Tibial nerve (tissue), 4 donors: ENCODE measurements at places on chromosomes 1 and 21.
A peak's percentile ranks its signal among the peaks of the same experiment; 100 is the strongest.

DNA sequence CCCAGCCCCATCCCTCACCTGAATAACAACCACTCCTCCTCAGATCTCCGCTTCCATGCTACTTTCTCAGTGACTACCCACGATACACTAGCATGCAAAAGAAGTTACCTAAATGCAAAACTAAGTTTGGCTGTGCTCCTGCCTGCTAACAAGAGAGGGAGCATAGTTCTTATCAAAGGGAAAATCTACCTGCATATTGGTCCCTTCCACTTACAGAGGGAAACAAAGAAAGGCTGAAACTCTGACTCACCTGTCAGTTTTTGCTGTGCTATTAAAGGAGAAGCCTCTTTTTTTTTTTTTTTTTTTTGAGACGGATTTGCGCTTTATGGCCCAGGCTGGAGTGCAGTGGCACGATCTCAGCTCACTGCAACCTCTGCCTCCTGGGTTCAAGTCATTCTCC is 43.8 kb upstream of the RAVER2 start:
- H3K36me3 ChIP-seq: no peaks in the 10 kb centered on the region
- peaks cover 10% of the 10 kb centered on the region for H3K27me3 ChIP-seq
- no peak overlapping the region for H3K4me3 ChIP-seq
- no peaks in the 10 kb centered on the region for H3K4me1 ChIP-seq
- no peak for DNase-seq
- no peak overlapping the region for H3K27ac ChIP-seq

GRCh38 chr1:154502744-154503115 is 518 bp upstream of the SHE start:
- peaks cover 7% of the 10 kb centered on the region for H3K4me1 ChIP-seq
- H3K4me3 ChIP-seq: peak overlapping the region; percentile 53
- H3K27ac ChIP-seq: no peak overlapping the region
- H3K27me3 ChIP-seq: peaks cover 74% of the 10 kb centered on the region
- DNase-seq: no peak
- no peaks in the 10 kb centered on the region for H3K36me3 ChIP-seq

DNA sequence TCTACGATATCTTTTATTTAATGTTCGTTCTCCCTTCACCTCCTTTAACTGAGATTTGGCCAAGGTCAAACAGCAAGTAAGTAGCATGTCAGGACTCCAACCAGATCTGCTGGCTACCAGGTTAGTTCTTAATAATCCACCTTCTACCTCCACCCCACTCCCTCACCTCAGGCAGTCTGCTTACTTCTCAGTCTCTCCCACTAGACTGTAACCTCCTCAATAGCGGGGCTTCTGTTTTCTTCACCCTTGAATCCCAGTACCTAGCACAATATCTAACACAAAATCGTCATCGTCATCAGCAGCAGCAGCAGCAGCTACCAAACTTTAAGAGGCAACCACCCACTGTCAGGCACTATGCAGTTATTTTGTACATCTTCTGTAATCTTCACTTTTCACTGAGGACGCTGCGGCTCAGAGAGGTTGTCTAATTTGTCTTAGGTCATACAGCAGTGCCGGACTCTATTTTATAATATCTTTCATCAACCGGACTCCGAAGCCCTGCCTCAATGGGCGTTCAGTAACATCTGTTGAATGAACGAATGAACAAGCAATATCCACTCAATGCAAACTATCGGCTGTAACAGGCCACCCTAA is 859 bp upstream of the MAGI3 start:
- peak overlapping the region; percentile 86 for H3K4me3 ChIP-seq
- DNase-seq: no peak
- H3K27me3 ChIP-seq: no peaks in the 10 kb centered on the region

- H3K27me3 ChIP-seq: no peaks in the 10 kb centered on the region
- H3K4me3 ChIP-seq: no peak overlapping the region
- H3K27ac ChIP-seq: no peak overlapping the region
- DNase-seq: no peak
- H3K4me1 ChIP-seq: no peaks in the 10 kb centered on the region
Observed at GRCh38 chr1:27687906-27688305, 15.9 kb upstream of the IFI6 start.

DNA sequence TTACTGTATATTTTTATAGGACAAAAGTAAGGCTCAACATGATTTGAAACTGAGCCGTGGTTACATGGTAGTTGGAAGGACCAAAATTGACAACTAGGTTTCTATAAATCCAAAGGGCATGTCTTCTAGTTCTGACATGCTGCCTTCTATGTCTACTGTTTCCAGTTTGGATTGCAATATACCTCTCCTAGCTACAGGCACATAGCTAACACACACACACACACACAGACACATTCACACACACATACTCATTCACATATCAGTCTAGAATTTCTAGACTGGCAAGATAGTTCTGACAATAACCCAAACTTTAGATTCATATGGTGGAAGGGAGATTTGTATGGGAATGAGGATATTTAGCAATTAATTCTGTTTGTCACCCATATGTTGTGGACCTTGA is 544.8 kb upstream of the CAMK1G start:
- no peaks in the 10 kb centered on the region for H3K4me1 ChIP-seq
- H3K27ac ChIP-seq: no peak overlapping the region
- DNase-seq: no peak
- no peaks in the 10 kb centered on the region for H3K27me3 ChIP-seq
- no peak overlapping the region for H3K4me3 ChIP-seq

DNA sequence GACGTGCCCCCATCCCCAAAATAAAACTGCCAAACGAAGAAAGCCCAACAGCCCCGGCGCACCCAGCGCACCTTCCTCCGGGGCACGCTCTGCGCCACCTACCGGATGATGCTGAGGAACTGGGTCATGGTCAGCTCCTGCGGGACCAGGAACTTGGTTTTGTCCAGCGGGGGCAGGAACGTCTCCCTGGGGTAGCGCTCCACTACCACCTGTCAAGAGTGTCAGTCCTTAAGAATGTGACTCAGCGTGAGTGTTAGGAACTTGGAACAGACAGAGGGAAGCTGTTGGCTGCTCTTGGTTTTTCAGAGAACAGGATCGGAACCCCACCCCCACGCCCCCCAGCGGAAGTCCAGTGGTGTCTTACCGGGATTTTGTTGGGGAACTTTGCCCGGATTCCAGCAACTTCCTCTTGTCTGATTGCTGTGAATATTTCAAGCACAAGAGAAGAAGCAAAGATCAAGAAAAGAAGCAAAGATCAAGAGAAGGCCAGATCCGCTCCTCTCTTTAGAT is 431 bp downstream of the MAP1LC3C start:
- peak; percentile 57 for DNase-seq
- peak overlapping the region; percentile 28 for H3K27ac ChIP-seq
- H3K4me1 ChIP-seq: peaks cover 22% of the 10 kb centered on the region
- H3K27me3 ChIP-seq: no peaks in the 10 kb centered on the region
- H3K4me3 ChIP-seq: peak overlapping the region; percentile 19

- no peaks in the 10 kb centered on the region for H3K4me1 ChIP-seq
- H3K36me3 ChIP-seq: no peaks in the 10 kb centered on the region
- DNase-seq: peak; percentile 39
- no peak overlapping the region for H3K4me3 ChIP-seq
Observed at GRCh38 chr21:27570306-27570868, 603.5 kb upstream of the ADAMTS5 start.

- no peak overlapping the region for H3K27ac ChIP-seq
- H3K4me3 ChIP-seq: no peak overlapping the region
- H3K36me3 ChIP-seq: no peaks in the 10 kb centered on the region
Observed at GRCh38 chr1:90823686-90824085, 106.6 kb upstream of the BARHL2 start.

DNA sequence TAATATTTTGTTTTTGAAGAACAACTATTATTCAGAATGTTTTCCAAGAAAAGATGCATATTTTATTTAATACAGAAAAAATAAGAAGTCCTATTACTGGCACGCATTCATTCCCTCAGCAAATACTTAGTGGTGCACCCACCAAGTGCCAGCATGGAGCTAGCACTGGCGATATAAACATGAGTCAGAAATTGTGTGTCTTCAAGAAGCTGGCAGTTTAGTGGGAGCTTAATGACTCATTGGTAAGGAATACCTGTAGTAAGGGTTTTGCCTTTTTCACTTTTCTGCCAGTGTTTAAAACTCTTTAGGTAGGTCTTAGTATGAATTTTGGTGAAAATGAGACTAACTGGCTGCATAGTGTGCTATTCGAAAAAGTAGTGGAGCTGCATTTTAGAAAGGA is 6.3 kb downstream of the MAGI3 start:
- no peak for DNase-seq
- H3K36me3 ChIP-seq: no peaks in the 10 kb centered on the region
- no peaks in the 10 kb centered on the region for H3K27me3 ChIP-seq
- no peak overlapping the region for H3K4me3 ChIP-seq

DNA sequence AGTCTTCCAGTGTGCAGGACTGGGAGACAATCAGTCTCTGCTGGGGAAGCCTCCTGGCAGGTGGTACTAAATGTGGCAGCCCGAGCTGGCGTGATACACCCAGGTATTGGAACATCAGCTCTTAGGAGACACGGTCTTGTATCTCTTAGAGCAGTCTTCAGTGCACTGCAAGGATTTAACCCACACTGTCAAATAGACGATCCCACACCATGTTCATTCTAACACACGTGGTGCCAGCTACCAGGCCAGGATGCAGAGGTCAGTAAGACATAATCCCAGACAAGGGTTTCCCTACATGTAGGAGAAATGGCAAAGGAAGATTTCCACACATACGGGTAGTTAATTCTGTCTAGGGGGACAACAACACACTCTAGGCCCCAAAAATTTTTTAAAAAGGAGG is 8.7 kb downstream of the TRIM11 start:
- no peak for DNase-seq
- no peaks in the 10 kb centered on the region for H3K36me3 ChIP-seq
- H3K4me1 ChIP-seq: peaks cover 17% of the 10 kb centered on the region
- H3K4me3 ChIP-seq: no peak overlapping the region

- H3K4me1 ChIP-seq: no peaks in the 10 kb centered on the region
- H3K27me3 ChIP-seq: no peaks in the 10 kb centered on the region
- H3K36me3 ChIP-seq: no peaks in the 10 kb centered on the region
- H3K27ac ChIP-seq: no peak overlapping the region
- DNase-seq: no peak
Observed at GRCh38 chr1:202235856-202236837, 42.5 kb downstream of the LGR6 start.

DNA sequence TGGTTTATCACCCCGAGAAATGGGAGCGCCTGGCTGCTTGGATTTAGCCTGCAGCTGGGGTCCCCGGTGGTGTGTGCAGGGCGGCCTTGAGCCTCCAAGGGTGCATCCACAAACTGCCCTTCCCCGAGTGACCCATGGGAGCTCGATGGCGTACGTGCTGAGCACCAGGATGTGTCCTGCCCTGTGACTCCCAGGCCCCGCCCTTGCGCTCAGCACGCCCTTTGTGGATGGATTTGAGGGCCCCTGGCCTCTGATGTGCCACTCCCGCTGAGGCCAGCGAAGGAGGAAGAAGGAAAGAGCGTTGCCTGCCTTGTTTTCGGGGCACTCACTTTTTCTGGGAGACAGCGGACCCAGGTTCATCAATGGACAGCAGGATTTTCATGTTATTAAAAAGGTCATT is 1.7 kb upstream of the TFF3 start:
- no peaks in the 10 kb centered on the region for H3K36me3 ChIP-seq
- H3K27me3 ChIP-seq: no peaks in the 10 kb centered on the region
- no peak overlapping the region for H3K4me3 ChIP-seq
- H3K27ac ChIP-seq: peak overlapping the region; percentile 45
- H3K4me1 ChIP-seq: peaks cover 12% of the 10 kb centered on the region

- no peak for DNase-seq
- H3K4me3 ChIP-seq: no peak overlapping the region
- H3K27ac ChIP-seq: no peak overlapping the region
- H3K27me3 ChIP-seq: no peaks in the 10 kb centered on the region
- H3K4me1 ChIP-seq: no peaks in the 10 kb centered on the region
- no peaks in the 10 kb centered on the region for H3K36me3 ChIP-seq
Observed at GRCh38 chr1:175676991-175677390, 66.4 kb downstream of the TNR start.

DNA sequence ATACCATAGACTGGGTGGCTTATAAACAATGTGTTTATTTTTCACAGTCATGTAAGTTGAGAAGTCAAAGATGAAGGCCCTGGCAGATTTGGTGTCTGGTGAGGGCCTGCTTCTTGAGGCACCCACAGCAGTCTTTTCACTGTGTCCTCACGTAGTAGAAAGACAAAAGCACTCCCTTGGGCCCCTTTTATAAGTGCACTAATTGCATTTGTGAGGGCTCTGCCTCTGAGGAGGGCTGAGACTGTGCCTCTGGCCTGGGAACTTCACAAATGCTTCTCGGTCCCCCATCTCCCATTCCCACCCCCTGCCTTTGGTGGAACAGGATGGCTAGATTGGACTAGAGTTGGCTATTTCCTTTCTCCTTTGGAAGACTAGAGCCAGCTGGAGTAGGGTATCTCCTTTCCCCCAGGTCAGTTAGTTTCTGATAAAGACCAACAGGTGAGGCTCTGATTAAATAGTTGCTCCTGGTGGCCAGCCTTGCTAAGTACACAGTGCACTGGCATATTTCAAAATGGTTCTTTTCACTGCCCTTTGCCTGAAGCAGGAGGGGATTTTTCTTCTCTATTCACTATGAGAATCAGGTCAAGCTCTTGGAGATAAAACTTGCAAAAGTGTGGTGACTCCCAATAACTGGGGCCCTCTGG is 82.9 kb downstream of the PLPPR4 start:
- no peak overlapping the region for H3K4me3 ChIP-seq
- no peaks in the 10 kb centered on the region for H3K4me1 ChIP-seq
- DNase-seq: no peak
- no peaks in the 10 kb centered on the region for H3K27me3 ChIP-seq
- H3K27ac ChIP-seq: no peak overlapping the region

- no peak overlapping the region for H3K27ac ChIP-seq
- no peak for DNase-seq
- no peak overlapping the region for H3K4me3 ChIP-seq
- no peaks in the 10 kb centered on the region for H3K36me3 ChIP-seq
Observed at GRCh38 chr1:48654606-48655210, 122.0 kb downstream of the BEND5 start.

GRCh38 chr1:205170532-205171269 is 40.8 kb downstream of the DSTYK start:
- H3K4me3 ChIP-seq: no peak overlapping the region
- H3K36me3 ChIP-seq: no peaks in the 10 kb centered on the region
- no peaks in the 10 kb centered on the region for H3K27me3 ChIP-seq
- no peak for DNase-seq
- no peak overlapping the region for H3K27ac ChIP-seq
- H3K4me1 ChIP-seq: no peaks in the 10 kb centered on the region

- H3K36me3 ChIP-seq: no peaks in the 10 kb centered on the region
- H3K27me3 ChIP-seq: no peaks in the 10 kb centered on the region
- DNase-seq: no peak
- no peak overlapping the region for H3K27ac ChIP-seq
- H3K4me3 ChIP-seq: no peak overlapping the region
Observed at GRCh38 chr21:29005696-29006095, 13.0 kb upstream of the LTN1 start.

GRCh38 chr1:113057006-113057405 is 16.0 kb upstream of the LRIG2 start:
- no peak overlapping the region for H3K27ac ChIP-seq
- no peaks in the 10 kb centered on the region for H3K27me3 ChIP-seq
- no peaks in the 10 kb centered on the region for H3K4me1 ChIP-seq
